H9 (cell line): ENCODE measurements at places on chromosomes 5 and 9.

- DNase-seq = no peak
Observed at GRCh38 chr5:119313658-119314605, 41.9 kb upstream of the TNFAIP8 start.

DNA sequence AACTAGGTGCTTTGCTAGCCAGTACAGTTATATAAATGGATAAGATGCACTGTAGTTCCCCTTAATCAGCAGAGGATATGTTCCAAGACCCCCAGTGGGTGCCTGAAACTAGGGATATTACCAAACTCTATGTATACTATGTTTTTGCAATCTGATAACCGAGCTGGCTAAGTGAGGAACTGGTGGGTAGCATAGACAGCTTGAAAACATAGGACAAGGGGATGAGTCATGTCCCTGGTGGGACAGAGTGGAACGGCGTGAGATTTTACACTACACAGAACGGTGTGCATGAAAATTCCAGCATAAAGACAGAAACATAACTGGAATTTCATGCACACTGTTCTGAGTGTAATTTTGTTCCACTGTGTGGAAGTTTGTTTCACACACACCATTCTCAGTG is 86.9 kb downstream of the BASP1 start:
- DNase-seq = no peak

- DNase-seq = no peak
Observed at GRCh38 chr9:22141908-22142307, 132.8 kb upstream of the CDKN2B start.

- DNase-seq = no peak
Observed at GRCh38 chr5:170532935-170533334, 29.1 kb downstream of the KCNIP1 start.

- DNase-seq = no peak
Observed at GRCh38 chr9:34463098-34463900, 4.7 kb downstream of the DNAI1 start.

DNA sequence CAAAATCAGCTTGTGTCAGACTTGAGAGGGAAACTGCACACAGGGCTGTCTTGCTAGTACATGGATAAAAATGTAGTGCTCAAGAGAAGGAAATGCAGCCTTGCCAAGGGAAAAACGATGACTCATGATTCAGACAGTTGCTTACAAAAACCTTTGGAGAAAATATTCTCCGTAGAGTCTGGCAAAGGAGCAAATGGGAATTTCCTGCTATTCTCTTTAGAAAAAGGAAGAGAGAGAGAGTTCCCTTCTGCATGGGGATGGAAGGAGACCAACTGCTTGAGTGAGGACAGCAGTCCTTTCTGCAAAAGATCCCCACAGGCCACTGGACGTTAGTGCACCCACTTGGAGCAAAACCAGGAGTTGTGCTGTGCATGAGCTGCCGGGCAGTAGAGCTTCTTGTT is 7.6 kb downstream of the IFNB1 start:
- peak; percentile 41 for DNase-seq

DNA sequence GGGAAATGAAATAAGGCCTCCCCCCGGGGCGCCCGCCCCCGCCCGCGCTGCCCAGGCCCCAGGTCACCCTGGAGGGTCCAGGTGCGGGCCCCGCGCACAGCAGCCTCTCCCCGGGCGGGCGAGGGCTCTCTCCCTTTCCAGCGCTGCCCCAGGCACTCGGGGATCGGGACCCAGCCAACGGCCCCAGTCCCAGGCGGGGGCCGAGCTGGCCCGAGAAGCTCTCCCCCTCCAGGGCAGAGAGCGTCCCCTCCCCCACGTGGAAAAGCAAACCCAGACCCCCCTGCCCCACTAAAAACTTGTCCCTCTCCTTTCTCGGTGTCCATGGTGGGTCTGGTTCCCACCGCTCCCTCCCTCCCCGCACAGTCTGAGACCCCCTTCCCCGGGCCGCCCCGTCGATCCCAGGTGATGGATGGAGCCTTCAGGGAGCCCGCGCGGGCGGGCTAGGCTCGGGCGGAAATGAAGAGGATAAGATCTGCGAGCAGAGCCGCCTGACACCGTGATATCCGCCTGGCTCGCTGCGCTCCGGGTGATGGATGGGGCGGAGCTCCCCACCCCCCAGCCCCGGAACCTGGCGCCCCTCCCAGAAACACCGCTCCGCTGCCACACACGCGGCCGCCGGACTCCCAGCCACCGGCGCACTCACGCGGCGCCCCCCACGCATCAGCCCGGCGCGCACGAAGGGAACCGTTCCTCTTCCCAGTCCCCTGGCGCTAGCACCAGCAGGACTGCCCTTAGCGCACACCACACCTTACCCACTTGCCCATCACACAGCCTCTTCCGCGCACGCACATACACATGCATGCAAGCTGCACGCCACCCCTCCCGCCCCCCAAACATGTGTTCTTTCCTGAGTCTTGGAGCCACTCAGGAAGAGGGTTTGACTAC is 81.7 kb upstream of the ZBTB43 start:
- DNase-seq = peak; percentile 50
